Stimulated activated CD4-positive, alpha-beta T cell treated with anti-CD3 and anti-CD28 coated beads, Interleukin-1b, Interleukin-23, amount 100 ng/mL, for 24 hours (primary cell): ENCODE measurements at places on chromosomes 11 and 22.

GRCh38 chr11:83502041-83502440, 215.9 kb upstream of the CCDC90B start:
- DNase-seq = no peak

- no peak for DNase-seq
Observed at GRCh38 chr11:111093061-111093460, 152.5 kb upstream of the POU2AF2 start.

DNA sequence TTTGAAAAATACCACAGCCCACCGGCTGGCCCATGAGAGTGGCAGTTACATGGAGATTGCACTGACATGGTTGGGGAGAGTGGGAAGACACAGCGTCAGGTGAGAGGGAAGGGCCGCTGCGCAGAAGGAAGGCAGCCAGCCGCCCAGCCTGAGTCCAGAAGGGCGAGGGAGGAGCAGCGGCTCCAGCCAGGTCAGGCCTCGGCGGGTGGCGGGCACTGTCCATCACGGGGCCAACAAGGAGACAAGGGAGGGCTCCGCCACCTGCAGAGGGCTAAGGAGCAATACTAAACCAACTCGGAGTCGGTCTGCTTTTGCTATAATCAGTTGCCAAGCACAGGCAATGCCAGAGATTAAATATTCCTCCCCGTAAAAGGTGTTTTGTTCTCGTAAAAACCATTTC, 384.5 kb downstream of the TBC1D22A start:
- no peak for DNase-seq

GRCh38 chr11:2762451-2762850, 62.7 kb upstream of the KCNQ1OT1 start:
- DNase-seq = no peak

GRCh38 chr11:7597620-7598019, 75.7 kb downstream of the CYB5R2 start:
- no peak for DNase-seq

GRCh38 chr11:134762248-134763029, 350.4 kb upstream of the B3GAT1 start:
- DNase-seq = no peak

GRCh38 chr11:114762408-114762807, 84.1 kb downstream of the NXPE2 start:
- DNase-seq = peak; percentile 4

DNA sequence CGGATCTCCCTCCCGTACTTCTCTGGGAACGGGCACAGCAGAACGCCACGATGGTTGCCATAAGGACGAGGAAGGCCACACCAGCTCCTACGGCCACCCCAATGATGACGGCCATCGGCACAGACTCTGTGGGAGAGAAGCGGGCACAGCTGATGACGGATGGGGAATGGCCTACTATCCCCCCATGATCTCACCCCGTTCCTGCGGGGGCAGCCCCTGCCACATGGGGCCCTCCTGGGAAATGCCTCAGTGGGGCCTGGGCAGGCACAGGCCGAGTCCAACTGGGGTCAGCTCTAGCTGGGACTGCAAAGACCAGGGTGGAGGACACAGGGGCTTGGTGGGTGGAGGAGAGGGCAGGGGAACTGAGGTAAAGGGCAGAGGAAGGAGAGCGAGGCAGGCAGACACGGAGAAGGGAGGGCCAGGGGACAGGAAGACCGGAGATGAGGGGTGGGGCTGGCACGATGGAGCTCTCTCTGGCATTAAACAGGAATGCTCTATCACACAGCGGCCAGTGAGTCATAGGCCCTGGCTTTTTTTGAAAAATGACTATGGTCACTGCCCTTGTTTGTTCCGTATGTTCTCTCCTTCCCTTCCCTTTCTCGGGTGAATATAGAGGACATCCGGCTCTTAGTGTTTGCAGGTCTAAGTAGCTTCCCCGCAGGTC, 76.0 kb downstream of the ST3GAL4 start:
- DNase-seq = no peak

- DNase-seq = no peak
Observed at GRCh38 chr11:20474176-20474881, 86.8 kb downstream of the PRMT3 start.

GRCh38 chr11:109527496-109527895, 105.5 kb downstream of the C11orf87 start:
- DNase-seq = no peak

DNA sequence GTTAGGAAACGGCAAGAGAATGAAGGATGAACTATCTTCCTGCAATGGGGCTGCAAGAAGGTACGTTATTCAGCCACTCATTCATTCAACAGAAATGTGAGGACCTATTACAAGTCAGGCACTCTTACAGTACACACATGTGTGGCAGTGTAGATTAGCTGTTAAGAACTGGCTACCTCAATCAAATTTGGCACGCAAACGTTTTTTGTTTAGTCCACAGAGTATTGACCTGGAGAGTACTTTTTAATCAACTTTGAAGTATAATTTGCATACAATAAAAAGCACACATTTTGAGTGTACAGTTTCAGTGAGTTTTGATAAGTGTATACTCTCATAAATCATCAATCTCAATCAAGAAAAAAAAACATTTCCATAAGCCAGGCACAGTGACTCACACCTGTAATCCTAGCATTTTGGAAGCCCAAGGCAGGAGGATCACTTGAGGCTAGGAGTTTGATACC, 24.2 kb downstream of the MRTFA start:
- no peak for DNase-seq

- DNase-seq = no peak
Observed at GRCh38 chr22:31332010-31332409, 14.1 kb downstream of the PATZ1 start.

DNA sequence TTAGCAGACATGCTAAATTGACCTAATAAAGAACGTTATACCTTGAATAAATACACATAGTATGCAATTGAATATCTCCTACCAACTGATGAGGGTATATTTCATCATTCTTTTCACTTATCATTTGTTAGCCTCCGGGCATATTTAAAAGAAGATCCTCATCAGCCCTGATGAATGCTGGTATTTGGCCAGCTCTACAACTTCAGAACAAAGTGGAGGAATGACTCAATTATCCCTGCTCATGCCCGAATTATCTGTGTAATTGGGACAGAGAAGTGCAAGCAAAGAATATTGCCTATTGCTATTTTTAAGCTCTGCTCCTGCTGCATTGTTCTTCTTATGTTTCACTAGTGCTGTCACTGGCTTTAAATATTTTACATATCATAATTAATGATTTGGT, 622.1 kb downstream of the METTL15 start:
- no peak for DNase-seq

- DNase-seq = no peak
Observed at GRCh38 chr11:79484872-79485271, 44.0 kb upstream of the TENM4 start.

- DNase-seq = no peak
Observed at GRCh38 chr11:44611687-44612434, 46.4 kb downstream of the CD82 start.

DNA sequence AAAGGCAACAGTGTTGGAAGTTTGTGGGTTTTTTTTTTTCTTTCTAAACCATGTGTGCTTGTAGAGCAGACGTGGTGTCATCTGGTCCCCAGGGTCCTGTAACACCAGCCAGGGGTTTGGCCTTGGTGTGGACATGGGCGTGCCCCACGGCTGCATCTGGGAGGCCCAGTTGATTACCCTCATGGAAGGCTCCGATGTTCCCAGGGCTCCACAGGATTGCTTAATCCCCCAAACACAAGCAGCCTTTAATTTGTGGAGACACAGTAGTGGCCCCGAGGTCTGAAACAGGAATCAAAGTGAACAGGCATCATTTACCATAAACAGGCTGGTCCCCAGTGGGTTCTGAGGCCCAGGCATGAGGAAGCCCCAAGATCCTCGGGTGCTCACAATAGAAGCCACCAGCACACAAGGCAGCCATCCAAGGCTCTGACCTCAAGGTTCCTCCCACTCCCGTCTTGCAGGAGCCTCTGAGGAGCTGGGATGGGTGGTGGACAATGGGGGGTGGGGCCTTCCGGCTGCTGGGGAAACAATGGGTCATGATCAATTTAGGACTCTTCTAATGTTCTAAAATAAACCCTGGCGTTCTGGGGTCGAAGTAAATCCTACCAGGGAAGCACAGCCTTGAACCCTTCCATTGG, 115.0 kb upstream of the CD82 start:
- DNase-seq = no peak

DNA sequence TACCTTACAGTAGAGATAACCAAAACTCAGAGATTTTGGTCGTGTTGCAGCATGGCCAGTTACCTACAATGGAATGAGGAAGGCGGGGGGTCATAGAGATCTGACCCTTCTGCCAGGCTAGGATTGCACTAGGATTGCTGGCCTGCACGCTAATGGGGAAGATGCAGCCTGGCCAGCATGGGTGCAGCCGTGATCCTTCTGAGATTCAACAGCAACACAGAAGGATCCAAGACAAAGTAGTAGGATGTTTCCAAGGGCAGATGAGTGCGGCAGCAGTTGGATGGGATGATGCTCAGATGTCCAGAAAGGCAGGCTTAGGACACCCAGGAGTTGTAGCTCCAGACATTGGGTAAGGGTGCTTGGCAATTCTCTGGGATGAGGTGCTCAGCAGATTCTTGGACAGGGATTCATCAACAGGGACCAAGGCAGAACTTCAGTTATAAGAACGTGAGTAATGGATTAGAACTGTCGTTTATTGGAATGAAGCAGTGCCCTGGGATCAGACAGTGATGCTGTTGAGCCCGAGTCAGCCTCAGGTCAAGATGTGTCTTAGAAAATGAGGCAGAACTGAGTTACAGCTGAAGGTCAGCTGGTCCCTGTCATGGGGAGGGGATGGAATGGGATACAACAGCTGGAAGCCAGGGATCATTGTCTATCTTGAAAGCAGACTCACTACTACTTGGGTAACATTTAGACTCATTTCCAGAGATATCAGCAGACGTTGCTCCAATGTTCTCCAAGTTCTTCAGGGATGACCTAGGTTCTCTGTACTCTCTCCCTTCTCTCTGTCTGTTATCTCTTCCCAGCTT, 71.0 kb downstream of the PARVA start:
- no peak for DNase-seq

GRCh38 chr11:65055538-65055937, 2.8 kb downstream of the NAALADL1 start:
- DNase-seq = no peak

GRCh38 chr22:22155146-22155545, 89.4 kb upstream of the VPREB1 start:
- no peak for DNase-seq

GRCh38 chr22:29369460-29369859, 18.9 kb downstream of the AP1B1 start:
- no peak for DNase-seq

DNA sequence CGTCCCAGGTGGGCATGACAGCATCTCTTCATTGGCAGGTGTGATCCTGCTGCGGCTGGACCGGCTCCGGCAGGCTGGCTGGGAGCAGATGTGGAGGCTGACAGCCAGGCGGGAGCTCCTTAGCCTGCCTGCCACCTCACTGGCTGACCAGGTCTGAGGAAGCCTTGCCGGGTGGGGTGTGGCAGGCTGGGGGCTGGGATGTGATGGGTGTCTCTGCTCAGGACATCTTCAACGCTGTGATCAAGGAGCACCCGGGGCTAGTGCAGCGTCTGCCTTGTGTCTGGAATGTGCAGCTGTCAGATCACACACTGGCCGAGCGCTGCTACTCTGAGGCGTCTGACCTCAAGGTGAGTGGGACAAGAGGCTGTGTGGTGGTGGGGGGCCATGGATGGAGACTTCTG, 3.5 kb downstream of the LARGE2 start:
- no peak for DNase-seq

DNA sequence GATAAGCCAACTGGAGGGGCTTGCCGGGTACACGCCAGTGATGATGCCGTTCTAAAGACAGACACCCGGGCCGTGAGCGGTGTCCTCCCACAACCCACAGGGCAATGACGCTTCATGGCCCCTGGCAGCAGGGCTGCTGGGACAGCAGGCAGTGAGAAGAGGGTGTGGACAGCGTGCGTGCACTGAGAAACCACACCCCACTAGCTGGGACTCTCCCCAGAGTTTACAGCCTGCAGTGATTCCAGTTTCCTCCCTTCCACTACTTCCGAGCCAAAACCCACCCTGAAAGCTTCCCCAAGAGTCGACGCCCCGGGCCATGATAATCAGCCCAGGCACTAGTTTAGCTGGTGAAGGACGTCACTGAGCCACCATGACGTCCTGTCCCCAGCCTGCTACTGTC, 29.2 kb downstream of the CPT1A start:
- DNase-seq = no peak

DNA sequence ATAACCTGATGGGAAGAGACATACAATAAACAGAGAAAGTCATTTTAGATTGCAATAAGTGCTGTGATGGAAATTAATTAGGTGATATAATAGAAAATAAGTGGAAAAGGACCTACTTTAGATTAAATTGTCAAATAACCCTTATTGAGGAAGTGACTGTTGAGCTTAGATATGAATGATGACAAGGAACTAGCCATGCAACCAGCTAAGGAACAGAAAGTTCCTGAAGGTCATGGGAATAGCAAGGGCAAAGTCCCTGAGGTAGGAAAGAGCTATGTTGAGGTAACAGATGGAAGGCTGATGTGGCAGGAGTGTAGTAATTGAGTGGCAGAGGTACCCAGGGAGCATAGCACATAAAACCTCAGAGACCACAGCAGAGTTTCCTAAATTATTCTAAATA, 135.2 kb downstream of the WNT11 start:
- DNase-seq = no peak

- DNase-seq = no peak
Observed at GRCh38 chr11:84218318-84218717, 932.2 kb upstream of the CCDC90B start.

DNA sequence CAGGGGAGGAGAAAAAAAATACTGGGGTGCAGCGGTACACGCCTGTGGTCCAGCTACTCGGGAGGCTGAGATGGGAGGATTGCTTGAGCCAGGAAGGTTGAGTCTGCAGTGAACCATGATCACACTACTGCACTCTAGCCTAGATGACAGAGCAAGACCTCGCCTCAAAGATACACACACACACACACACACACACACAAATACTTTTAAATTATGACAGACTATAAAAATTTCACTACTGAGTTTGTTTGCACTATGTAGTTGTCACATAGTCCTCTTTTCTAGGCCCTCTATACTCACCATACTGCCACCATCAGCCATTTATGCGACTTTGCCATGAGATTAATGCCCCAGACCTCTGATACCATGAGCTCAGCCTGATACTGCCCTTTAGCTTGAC, 109.6 kb downstream of the MRTFA start:
- no peak for DNase-seq

DNA sequence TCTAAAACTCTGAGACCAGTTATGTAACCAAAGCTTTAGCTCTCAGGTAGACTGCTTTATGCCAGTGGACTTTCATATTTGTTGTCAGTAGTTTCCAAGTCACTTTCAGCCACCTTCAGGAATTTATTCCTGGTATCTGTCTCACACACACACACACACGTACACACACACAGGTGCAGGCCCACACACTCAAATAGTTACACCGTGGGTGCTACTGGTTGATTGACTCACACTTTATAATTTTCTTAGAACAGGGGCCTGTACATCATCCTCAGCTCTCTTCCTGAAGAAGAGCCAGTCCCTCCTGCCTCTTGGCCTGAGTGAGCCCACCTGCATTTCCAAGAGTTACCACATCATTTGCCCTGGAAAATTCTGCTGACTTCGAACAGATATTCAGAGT, 555.2 kb downstream of the SOX6 start:
- DNase-seq = no peak

GRCh38 chr11:5719703-5720495, 16.3 kb upstream of the OR56B1 start:
- DNase-seq = no peak

GRCh38 chr11:2576549-2576948, 123.2 kb downstream of the KCNQ1OT1 start:
- no peak for DNase-seq

GRCh38 chr11:88164320-88164719, 10.9 kb downstream of the RAB38 start:
- DNase-seq = no peak

GRCh38 chr11:1263010-1263409, 40.1 kb downstream of the MUC5B start:
- DNase-seq = no peak

- DNase-seq = no peak
Observed at GRCh38 chr11:2672553-2673249, 27.1 kb downstream of the KCNQ1OT1 start.
